Activated CD4-positive, alpha-beta memory T cell treated with anti-CD3 and anti-CD28 coated beads, Interleukin-2, amount 10 ng/mL, durations not matched to agents 7 days and 5 days (primary cell): ENCODE measurements at places on chromosomes 6 and 20.

DNA sequence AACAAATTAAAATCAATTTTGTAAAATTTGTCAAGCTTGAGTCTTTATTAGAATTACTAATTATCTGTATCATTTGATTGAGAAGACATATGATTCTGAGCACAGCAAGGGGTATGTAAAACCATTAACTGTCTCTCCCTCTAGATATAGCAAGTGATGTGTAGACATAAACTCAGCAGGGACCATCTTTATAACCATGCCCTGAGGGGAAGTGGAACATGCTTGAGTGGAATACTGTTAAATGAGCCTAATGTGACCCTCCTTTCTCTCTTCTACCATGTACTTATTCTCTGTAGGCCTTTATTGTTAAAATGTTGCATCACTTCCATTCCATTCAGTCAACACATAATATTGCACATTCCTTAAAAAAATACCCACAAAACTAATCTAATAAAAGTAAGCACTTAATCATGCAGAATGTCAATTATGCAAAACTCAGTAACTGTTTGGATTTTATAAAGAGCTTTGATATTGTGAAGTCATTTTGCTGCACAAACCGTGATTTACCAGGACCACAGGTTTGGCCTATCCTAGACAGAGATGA, 896.6 kb upstream of the MANEA start:
- no peaks in the 10 kb centered on the region for H3K36me3 ChIP-seq
- no peak overlapping the region for H3K27ac ChIP-seq
- H3K27me3 ChIP-seq: no peaks in the 10 kb centered on the region
- DNase-seq: no peak
- H3K4me1 ChIP-seq: no peaks in the 10 kb centered on the region

GRCh38 chr6:166318649-166319600, 10.7 kb upstream of the PRR18 start:
- H3K4me1 ChIP-seq: no peaks in the 10 kb centered on the region
- H3K4me3 ChIP-seq: no peak overlapping the region
- H3K27ac ChIP-seq: no peak overlapping the region
- DNase-seq: no peak

GRCh38 chr6:35850208-35850607, 45.1 kb downstream of the LHFPL5 start:
- H3K27ac ChIP-seq: no peak overlapping the region
- no peak overlapping the region for H3K4me3 ChIP-seq
- H3K27me3 ChIP-seq: no peaks in the 10 kb centered on the region
- no peak for DNase-seq

GRCh38 chr20:61588411-61589385, 336.6 kb downstream of the CDH4 start:
- DNase-seq: no peak
- no peaks in the 10 kb centered on the region for H3K27me3 ChIP-seq
- H3K4me3 ChIP-seq: no peak overlapping the region

- H3K36me3 ChIP-seq: peaks cover 55% of the 10 kb centered on the region
- DNase-seq: no peak
- no peaks in the 10 kb centered on the region for H3K27me3 ChIP-seq
- H3K4me1 ChIP-seq: no peaks in the 10 kb centered on the region
- no peak overlapping the region for H3K4me3 ChIP-seq
Observed at GRCh38 chr20:1163653-1164052, 21.1 kb downstream of the TMEM74B start.

GRCh38 chr20:45827030-45827652, at the start of gene TNNC2:
Gene TNNC2 (minus strand): TSS chr20:45827312. CDS start chr20:45827248, 64 bp downstream.
- H3K36me3 ChIP-seq: no peaks in the 10 kb centered on the region
- H3K27me3 ChIP-seq: peaks cover 33% of the 10 kb centered on the region
- peaks cover 16% of the 10 kb centered on the region for H3K4me1 ChIP-seq

- no peak overlapping the region for H3K27ac ChIP-seq
- H3K36me3 ChIP-seq: peaks cover 3% of the 10 kb centered on the region
- peaks cover 6% of the 10 kb centered on the region for H3K27me3 ChIP-seq
- no peak for DNase-seq
- no peak overlapping the region for H3K4me3 ChIP-seq
- peaks cover 16% of the 10 kb centered on the region for H3K4me1 ChIP-seq
Observed at GRCh38 chr6:285030-285771, 7.1 kb upstream of the DUSP22 start.

- H3K27ac ChIP-seq: no peak overlapping the region
- peak; percentile 84 for DNase-seq
- H3K36me3 ChIP-seq: no peaks in the 10 kb centered on the region
- peaks cover 5% of the 10 kb centered on the region for H3K4me1 ChIP-seq
- H3K27me3 ChIP-seq: no peaks in the 10 kb centered on the region
Observed at GRCh38 chr6:39166189-39166911, 51.4 kb upstream of the SAYSD1 start.

DNA sequence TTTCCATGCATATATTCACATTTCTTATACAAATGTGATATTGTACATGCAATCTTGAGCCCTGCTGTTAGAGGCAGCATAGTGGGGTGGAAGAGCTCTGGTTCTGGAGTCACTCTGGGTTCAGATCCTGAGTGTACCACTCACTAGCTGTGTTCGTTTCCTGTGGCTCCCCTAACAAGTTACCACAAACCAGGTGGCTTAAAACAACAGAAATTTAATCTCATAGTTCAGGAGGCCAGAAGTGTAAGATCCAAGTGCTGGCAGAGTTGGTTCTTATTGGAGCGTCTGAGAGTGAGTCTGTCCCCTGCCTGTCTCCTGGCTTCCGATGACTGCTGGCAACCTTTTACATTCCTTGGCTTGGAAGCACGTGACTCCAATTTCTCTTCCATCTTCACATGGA, 115.6 kb downstream of the MAP3K7 start:
- H3K27ac ChIP-seq: peak overlapping the region; percentile 41
- H3K27me3 ChIP-seq: peaks cover 12% of the 10 kb centered on the region
- peaks cover 7% of the 10 kb centered on the region for H3K36me3 ChIP-seq

DNA sequence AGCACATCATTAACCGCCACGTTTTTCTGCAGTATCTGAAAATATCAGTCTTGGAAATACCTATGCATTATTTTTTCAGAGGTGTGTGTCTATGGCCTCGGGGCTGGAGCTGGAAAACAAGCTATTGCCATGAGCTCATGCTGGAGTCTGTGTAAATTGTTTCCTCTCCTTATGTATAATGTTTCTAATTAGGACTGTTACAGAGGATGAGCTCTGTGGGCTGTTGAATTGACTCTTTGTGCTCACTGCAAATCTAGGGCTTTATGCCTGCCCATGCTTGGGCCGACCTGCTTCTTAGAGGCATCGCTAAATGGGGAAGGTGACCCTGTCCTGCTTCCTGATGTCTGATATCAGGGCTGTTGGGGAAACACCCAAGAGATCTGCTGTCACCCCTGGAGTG, 80.8 kb upstream of the SLC22A16 start:
- no peak overlapping the region for H3K4me3 ChIP-seq
- peaks cover 36% of the 10 kb centered on the region for H3K4me1 ChIP-seq
- H3K36me3 ChIP-seq: no peaks in the 10 kb centered on the region
- H3K27ac ChIP-seq: no peak overlapping the region
- no peak for DNase-seq
- no peaks in the 10 kb centered on the region for H3K27me3 ChIP-seq

- H3K27me3 ChIP-seq: peaks cover 3% of the 10 kb centered on the region
- H3K4me3 ChIP-seq: no peak overlapping the region
- no peak overlapping the region for H3K27ac ChIP-seq
- no peaks in the 10 kb centered on the region for H3K36me3 ChIP-seq
Observed at GRCh38 chr6:108492131-108492766, 68.5 kb upstream of the FOXO3 start.

DNA sequence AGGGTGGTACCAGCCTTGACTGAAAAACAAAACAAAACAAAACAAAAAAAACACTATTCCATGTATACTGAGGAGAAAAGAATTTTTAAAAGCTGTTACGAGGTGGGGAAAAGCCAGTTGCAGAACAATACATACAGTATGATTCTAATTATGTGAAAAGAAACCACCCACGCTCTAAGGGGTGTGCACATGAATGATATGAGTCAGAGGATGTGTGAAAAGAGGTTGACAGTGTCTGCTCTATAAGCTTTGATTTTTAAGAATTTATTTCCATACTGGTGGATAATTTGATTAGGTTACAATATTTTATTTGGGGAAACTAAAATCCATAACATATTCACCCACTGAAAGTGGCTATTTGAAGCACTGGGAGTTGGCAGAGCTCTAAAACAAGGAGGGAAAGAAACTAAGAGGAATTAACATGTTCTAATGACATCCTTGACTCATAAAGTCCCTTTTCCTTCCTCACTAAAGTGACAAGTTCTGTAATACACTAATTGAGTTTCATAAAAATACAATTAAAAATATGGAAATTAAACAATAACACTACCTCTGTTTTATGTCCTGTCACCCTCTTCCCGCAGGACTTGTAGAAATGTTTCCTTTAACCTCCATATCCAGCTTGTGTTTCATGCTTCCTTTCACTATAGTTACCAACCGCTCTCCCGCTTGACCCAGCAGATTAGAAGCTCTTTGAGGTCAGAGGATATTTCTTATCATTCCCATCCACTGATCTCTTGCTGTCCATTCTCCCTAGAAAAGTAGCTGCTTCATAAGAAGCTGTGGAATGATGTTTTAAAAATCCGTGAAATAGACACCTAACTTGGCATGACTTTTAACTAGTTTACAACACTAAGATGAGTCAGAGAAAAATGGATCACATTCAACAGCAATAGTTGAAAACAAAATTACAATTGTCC, 118.6 kb upstream of the CCDC28A start:
- no peaks in the 10 kb centered on the region for H3K36me3 ChIP-seq
- H3K27ac ChIP-seq: peak overlapping the region; percentile 13

DNA sequence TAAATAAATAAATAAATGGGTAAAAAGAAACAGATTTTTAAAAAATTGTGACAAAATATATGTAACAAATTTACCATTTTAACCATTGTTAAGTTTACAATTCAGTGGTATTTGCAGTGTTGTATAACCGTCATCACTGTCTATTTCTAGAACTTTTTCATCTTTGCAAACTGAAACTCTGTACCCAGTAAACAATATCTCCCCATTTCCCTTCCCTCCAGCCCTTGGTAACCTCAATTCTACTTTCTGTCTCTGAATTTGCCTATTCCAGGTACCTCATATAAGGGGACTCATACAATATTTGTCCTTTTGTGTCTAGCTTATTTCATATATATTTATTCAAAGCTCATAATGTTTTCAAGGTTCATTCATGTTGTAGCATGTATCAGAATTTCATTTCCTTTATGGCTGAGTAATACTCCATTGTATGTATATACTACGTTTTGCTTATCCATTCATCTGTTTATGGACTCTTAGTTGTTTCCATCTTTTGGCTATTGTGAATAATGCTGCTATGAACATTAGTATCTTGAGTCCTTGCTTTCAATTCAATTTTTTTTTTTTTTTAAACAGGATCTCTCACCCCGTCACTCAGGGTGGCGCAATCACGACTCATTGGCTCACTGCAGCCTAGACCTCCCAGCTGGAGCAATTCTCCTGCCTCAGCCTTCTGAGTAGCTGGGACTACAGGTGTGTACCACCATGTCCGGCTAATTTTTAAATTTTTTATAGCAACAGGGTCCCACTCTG, 8.9 kb downstream of the MANBAL start:
- H3K4me3 ChIP-seq: no peak overlapping the region
- peaks cover 42% of the 10 kb centered on the region for H3K4me1 ChIP-seq
- H3K27ac ChIP-seq: peak overlapping the region; percentile 16
- no peaks in the 10 kb centered on the region for H3K27me3 ChIP-seq
- DNase-seq: no peak

GRCh38 chr6:100467129-100468015, 2.7 kb upstream of the SIM1 start:
- peak overlapping the region; percentile 33 for H3K27ac ChIP-seq
- peaks cover 81% of the 10 kb centered on the region for H3K27me3 ChIP-seq
- H3K4me1 ChIP-seq: peaks cover 27% of the 10 kb centered on the region
- H3K36me3 ChIP-seq: peaks cover 35% of the 10 kb centered on the region
- no peak overlapping the region for H3K4me3 ChIP-seq

DNA sequence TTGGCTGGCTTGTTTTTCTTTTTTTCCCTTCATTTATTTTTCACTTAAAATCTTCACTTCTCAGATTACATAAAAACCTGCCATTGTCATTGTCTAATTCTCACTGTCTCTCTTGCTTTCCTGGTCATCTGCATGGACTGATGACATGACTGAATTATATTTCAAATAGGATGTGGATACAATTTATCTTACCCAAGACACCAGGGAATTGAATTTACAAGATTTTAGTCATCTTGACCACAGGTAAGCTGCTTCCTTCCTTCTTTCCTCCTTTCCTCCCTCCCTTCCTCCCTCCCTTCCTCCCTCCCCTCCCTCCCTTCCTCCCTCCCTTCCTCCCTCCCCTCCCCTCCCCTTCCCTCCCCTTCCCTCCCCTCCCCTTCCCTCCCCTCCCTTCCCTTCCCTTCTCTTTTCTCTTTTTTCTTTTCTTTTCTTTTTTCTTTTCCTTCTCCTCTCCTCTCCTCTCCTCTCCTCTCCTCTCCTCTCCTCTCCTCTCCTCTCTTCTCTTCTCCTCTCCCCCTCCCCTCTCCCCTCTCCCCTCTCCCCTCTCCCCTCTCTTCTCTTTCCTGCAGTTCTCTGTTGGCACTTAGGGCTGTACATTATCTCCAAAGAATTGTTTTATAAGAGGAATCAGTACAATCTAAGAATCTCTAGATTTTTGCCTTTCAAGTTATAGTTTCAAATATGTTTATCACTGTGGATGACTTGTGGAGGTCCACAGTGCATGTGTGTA, 171.5 kb downstream of the CARMIL1 start:
- H3K27ac ChIP-seq: no peak overlapping the region
- H3K27me3 ChIP-seq: no peaks in the 10 kb centered on the region
- peaks cover 12% of the 10 kb centered on the region for H3K4me1 ChIP-seq
- H3K4me3 ChIP-seq: no peak overlapping the region
- no peak for DNase-seq
- no peaks in the 10 kb centered on the region for H3K36me3 ChIP-seq

GRCh38 chr6:71224011-71224410, 64.6 kb upstream of the OGFRL1 start:
- peaks cover 6% of the 10 kb centered on the region for H3K4me1 ChIP-seq
- DNase-seq: no peak
- H3K27me3 ChIP-seq: peaks cover 2% of the 10 kb centered on the region
- no peaks in the 10 kb centered on the region for H3K36me3 ChIP-seq

DNA sequence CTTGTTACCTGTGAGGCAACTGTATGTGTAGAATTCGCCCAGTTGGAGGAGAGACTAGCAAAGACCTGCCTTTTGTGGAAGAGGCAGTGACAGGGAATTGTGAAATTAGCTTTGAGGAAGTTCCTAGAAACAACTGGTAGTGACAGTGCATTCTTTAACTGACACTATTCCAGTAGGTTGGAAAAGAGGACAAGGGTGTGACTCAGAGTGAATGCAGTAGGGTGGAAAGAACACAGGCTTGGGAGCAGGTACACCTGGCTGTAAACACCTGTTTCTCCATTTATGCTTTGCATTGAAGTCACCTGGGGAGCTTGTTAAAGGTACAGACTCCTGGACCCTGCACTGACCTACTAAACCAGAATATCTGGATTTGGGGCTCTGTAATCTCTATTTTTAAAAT, 295.7 kb downstream of the PHACTR1 start:
- H3K36me3 ChIP-seq: no peaks in the 10 kb centered on the region
- no peak overlapping the region for H3K4me3 ChIP-seq
- peaks cover 4% of the 10 kb centered on the region for H3K4me1 ChIP-seq

GRCh38 chr6:36318690-36319435, 17.8 kb downstream of the BNIP5 start:
- no peak overlapping the region for H3K4me3 ChIP-seq
- no peaks in the 10 kb centered on the region for H3K36me3 ChIP-seq
- DNase-seq: no peak
- H3K4me1 ChIP-seq: no peaks in the 10 kb centered on the region
